ENCODE measurements at places on chromosomes 3 and 15.

DNA sequence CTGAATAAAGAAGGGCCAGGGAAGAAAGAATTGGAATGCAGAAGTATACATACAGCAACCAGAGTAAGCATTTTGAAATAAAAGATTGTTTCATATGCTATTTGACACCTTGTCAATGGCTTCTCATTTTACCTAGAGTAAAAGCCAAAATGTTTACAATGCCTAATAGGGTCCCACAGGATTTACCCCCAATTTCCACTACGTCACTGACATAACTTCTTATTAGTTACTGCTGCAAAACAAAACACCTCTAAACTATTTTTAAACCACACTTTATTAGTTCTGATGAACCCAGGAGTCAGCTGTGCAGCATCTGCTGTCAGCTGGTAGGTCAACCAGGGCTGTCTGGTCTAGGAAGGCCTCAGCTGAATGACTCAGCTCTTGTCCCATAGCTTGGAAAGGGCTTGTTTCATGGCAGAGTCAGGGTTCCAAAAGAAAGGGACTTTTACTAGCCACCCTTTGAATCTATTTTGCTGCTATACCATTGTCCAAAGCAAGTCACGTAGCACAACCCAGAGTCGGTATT is 945.1 kb downstream of the EPHA3 start:
- DNase-seq: no peak

- peak; percentile 43 for DNase-seq
These were observed 12.1 kb upstream of the CX3CR1 start for GRCh38 chr3:39291903-39292329.

- no peak for DNase-seq
These were observed 13.0 kb downstream of the DIS3L start for GRCh38 chr15:66306381-66306780.

DNA sequence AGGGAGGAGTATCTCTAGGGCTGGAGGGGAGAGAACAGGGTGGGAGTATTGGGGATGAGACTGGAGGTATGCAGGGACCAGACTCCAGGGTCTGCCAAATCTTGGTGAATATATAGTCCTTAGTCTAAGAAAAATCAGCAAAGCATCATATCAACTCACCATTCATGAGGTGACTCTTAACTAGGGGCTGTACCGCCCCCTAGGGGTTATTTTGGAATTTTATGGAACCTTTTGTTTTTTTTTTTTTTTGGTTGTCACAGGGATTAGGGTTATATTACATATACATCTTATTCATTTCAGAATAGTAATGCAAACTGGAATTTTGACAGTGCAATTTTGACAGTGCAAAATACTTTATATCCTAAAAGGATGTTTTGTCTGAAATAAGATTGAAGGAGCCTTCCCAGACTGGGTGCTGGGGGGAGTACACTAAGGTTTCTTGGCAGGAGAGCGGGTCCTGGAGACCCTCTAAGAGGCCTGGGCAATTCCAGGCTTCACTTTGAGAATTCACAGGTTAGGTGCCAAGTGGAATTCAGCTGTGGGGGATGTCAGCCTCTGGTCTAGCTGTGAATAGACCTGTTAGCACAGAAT is 7.5 kb downstream of the CMTM7 start:
- peak; percentile 82 for DNase-seq

- no peak for DNase-seq
These were observed 31.4 kb downstream of the MKRN2 start for GRCh38 chr3:12588039-12589009.

GRCh38 chr3:13132281-13132680 is 59.1 kb upstream of the IQSEC1 start:
- no peak for DNase-seq

GRCh38 chr3:12046406-12046805 is 42.2 kb downstream of the SYN2 start:
- peak; percentile 1 for DNase-seq

DNA sequence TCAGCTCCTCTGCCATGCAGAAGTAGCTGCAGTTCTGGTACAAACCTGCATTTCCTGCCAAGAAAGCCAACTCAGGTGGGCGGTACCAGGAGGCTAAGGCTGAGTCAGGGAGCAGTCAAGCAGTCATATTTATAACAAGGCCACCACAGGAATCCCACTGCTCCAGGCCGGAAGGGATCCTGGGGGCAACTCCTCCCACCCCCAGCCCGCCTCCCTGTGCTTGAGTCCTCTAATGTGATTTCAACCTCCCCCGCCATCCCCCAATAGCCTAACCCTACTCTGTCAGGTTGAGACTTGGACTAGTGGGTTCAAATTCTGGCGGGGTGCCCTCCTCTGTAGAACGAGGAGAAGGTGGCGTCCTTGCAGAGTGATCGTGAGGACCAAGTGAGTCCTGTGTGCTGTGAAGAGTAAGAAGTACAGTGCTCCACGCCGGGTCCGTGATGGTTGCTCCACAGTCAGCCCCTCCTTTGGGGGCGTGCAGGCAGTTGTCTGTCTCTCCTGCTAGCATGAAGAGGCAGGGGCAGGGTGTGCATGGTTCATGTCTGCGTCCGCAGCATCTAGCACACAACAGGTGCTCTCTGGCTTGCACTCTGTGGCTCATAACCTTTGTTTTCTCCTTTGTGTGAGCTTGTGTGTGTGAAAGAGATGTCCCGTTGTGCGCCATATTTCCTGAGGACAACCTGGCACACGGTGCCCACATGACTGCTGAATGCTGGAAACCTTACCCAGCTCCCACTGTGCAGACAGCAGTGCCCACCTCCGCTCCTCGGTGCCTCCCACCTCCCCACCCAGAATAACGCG is 78.3 kb downstream of the SMAD6 start:
- DNase-seq: no peak

GRCh38 chr3:86782286-86782685 is 208.7 kb downstream of the VGLL3 start:
- no peak for DNase-seq

- no peak for DNase-seq
These were observed 9.2 kb upstream of the EHD4 start for GRCh38 chr15:41981371-41982132.

- DNase-seq: no peak
These were observed 338.5 kb upstream of the KCNH8 start for GRCh38 chr3:18809640-18810305.

GRCh38 chr15:65738649-65739048 is 53.4 kb downstream of the DENND4A start:
- no peak for DNase-seq

- no peak for DNase-seq
These were observed 120.7 kb upstream of the MDFIC2 start for GRCh38 chr3:70433091-70433490.

DNA sequence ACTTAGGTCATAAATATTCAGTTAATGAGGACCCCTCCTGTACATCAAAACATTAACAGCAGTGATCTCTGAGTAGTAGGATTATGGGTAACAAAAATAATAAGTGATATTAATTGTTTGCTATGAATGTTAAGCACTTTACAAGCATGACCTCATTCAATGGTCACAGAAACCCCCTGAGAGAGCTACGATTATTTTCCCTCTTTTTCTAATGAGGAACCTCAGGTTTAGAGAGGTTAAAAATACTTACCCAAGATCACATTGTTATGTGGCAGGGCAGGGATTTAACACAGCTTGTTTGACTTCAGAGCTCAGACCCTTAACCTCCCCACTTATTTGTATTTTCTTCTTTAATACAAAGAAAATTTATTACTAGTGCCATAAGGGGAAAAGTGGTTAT is 228.2 kb downstream of the TBL1XR1 start:
- peak; percentile 21 for DNase-seq

DNA sequence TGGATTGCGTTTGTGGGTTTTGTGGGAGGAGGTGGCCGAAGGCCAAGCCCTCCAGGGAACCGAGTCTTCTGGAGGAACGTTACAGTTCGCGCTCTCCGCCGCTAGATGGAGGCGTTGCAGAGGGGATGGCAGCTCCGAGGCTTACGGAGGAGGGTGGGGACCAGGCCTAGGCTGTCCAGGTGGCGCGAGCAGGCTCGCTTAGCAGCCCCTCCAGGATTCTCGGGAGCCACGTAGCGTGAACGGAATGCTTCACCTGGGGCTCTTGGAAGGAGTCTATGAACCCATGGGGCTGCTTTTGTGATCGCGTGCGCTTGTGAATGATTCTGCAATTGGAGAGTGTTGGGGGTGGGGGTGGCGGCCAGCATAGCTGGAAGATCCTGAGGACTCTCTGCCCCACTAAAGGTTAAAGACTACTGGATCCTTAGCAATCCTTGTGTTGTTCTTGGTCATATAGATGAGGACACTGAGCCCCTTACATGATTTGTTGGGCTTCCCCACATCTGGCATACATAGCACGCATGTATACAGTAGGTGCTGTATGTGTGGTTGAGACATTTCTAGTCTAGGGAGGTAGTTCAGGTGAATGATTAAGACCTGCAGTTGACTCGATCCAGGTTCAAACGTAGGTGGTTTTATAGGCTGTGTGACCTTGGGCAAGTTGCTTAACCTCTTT is 25.7 kb downstream of the FAM3D start:
- peak; percentile 75 for DNase-seq

DNA sequence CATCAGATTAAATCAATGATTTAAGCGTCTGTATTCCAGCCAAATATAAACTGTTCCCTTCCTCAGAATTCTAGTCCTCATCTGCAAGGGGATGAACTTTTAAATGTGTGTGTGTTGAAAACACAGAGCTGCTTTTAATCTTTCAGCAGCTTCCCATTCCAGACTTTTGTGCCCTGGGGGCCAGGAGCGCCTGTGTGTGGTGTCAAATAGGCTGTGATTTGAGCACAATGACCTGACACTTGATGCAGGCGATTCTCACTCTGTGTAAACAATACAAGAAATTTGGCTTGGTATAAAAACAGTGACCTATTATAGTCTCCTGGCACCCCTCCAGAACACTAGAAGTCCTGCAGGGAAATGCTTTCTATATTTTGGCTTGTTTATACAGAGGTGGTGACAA is 274.6 kb upstream of the ROPN1 start:
- no peak for DNase-seq

DNA sequence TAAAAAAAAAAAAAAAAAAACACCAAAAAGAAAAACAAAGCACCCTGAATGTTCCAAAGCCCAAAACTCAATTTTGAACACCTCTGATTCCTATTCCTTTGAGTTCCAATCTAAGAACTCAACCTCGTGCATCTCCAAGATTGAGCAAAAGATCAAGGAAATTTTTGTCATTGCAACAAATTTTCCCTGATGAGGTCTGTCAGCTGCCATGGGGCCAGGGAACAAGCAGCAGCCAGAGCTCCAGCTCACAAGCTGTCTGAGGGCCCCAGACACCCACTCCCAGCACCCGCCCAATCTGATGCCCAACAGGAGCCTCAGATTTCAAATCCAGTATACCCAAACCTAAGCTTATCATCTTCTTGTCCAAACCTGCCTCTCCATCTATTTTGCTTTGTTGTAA is 87.6 kb upstream of the ACP3 start:
- no peak for DNase-seq

- peak; percentile 45 for DNase-seq
These were observed 534 bp upstream of the UBE2E1 start for GRCh38 chr3:23805210-23805632.

DNA sequence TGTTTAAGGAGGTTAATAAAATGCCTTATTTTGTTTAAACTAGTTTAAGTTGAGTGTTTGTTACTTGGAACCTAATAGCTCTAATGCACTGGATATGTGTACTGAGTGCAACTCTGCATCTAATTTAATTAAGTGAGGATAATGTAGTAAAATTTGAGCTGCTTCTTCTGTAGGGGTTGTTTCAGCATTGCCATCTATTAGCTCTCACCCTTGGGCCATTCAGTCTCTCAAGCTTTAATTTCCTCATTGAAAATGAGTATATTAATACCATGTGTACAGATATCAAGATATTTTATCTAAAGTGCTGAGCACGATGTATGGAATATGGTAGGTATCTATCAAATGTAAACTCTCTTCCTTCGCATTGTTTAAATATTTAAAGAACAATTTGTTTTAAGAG is 375.7 kb upstream of the LRRC3B start:
- DNase-seq: no peak

GRCh38 chr15:63063164-63063756 is 20.7 kb downstream of the TPM1 start:
- DNase-seq: peak; percentile 91

GRCh38 chr15:65424683-65425082 is 1.9 kb upstream of the IGDCC4 start:
- no peak for DNase-seq

GRCh38 chr15:65663521-65663920 is 41.8 kb downstream of the SLC24A1 start:
- no peak for DNase-seq

DNA sequence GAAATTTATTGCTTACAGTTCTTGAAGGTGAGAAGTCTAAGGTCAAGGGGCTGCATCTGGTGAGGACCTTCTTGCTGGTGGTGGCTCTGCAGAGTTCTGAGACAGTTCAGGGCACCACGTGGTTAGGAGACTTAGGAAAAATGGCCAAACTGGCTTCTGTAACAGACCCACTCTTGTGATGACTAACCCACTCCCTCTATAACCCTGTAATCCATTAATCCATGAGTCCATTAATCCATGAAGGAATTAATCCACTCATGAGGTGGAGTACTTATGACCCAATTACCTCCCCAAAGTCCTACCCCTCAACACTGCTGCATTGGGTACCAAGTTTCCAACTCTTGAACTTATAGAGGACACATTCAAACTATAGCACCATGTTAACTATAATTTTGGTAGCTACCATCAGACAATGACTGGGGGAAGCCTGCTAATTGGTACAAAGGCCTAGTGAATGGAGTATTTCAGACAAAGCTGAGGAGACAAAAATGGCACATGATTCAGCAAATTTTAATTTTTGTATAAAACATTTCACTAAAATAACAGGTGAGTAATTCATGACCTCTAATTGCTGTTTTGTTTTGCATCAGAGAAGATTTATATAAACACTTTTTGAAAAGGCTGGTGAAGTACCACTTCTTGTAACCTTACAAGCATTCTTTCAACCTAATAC is 374.1 kb upstream of the TBL1XR1 start:
- DNase-seq: no peak

- no peak for DNase-seq
These were observed 1.6 kb downstream of the FRMD4B start for GRCh38 chr3:69384326-69384725.

- DNase-seq: no peak
These were observed 1047.3 kb downstream of the MCTP2 start for GRCh38 chr15:95278532-95279245.

DNA sequence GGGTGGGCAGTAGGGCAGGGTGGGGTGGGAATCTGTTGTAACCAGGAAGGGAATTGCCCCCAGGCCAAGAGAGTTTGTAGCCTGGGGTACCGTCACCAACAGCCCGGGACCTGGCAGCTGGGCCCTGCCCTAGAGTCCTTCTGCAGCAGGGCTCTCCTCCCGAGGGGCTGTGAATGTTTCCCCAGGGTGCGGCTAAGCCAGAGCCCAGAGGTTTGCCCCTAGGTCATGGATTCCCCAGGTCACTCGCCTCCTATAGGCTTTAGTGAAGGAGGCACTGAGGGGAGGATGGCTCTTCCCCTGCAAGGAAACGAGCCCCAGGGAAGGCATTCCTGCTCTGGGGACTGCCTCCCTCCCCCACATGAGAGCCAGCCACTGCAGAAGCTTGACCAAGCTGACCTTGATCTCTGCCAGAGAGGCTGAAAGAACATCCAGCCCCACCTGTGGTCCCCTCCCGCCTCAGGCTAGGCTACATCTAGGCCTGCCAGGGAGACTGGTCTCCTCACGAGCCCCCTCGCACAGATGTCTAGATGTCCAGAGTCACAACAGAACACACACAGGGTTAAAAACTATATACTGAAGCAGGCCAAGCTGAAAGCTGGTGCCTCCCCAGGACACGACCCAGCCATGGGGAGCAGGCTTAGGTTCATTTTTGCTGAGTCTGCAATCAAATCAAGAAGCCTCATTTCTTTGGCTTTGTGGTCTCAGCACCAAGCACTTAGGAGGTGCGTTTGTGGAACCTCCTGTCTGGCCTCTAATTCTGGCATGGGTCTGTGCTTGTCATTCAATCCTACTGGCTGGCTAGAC is 69.1 kb upstream of the TAMM41 start:
- DNase-seq: no peak
